Karpas-422 (cell line): ENCODE measurements at places on chromosomes 5 and 9. TPM values are rescaled to one million over a fixed set of nuclear protein-coding genes. Genes with fewer than 3 reads are reported as not detected.

Gene ZDHHC11B
- 0.34 and 1.5 TPM in 2 replicates for total RNA-seq

Gene WNT8A
- total RNA-seq, result not detected in 2 replicates

Gene GRIA1
- not detected in 2 replicates for total RNA-seq

Gene TLE1
- total RNA-seq, result not detected in 2 replicates

Gene JAKMIP2
- total RNA-seq, result 39.5 and 58.7 TPM in 2 replicates

Gene RMI1
- 5.3 and 14.9 TPM in 2 replicates for total RNA-seq

Gene FBP1
- not detected in 2 replicates for total RNA-seq

Gene ARL14EPL
- not detected in 2 replicates for total RNA-seq

- H3K4me3 ChIP-seq, result no peak overlapping the region
- no peaks in the 10 kb centered on the region for H3K27me3 ChIP-seq
- H3K27ac ChIP-seq, result no peak overlapping the region
These were observed 21.5 kb upstream of the PRDM12 start for GRCh38 chr9:130642926-130643325.

- H3K4me1 ChIP-seq, result no peaks in the 10 kb centered on the region
- no peak overlapping the region for H3K27ac ChIP-seq
- DNase-seq, result no peak
- H3K4me3 ChIP-seq, result no peak overlapping the region
- H3K27me3 ChIP-seq, result no peaks in the 10 kb centered on the region
These were observed 330.6 kb upstream of the MEF2C start for GRCh38 chr5:89213573-89213972.

GRCh38 chr9:128656416-128657343 is at the start of gene DYNC2I2:
TSS of gene DYNC2I2 (minus strand) at chr9:128656847. CDS start at chr9:128656726, 121 bp downstream.
- H3K27me3 ChIP-seq, result no peaks in the 10 kb centered on the region
- H3K36me3 ChIP-seq, result no peaks in the 10 kb centered on the region
- H3K27ac ChIP-seq, result peak within 1 kb of the TSS; percentile 88
- H3K4me1 ChIP-seq, result peaks cover 13% of the 10 kb centered on the region

- no peaks in the 10 kb centered on the region for H3K36me3 ChIP-seq
- H3K4me3 ChIP-seq, result no peak overlapping the region
- peaks cover 31% of the 10 kb centered on the region for H3K4me1 ChIP-seq
- H3K27me3 ChIP-seq, result no peaks in the 10 kb centered on the region
- H3K27ac ChIP-seq, result 0 out of 2 replicates have a peak overlapping the region, but pooled peaks have one; percentile 11
These were observed 2.6 kb downstream of the PTPA start for GRCh38 chr9:129113645-129114304.

DNA sequence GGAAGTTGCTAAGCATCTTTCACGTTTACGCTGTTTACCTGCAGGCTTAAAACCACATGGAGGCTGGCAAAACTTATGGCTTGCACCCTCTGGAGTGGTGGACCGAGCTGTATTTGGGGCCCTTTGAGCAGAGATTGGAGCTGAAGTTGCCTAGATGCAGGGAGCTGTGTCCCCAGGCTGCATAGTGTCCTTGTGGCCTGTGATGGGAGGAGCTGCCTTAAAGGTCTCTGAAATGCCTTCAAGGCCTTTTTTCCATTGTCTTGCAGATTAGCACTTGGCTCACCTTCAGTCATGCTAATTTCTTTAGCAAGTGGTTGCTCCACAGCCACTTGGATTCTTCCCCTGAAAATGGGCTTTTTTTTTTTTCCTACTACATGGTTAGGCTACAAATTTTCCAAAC is 81.5 kb upstream of the CHD1 start:
- no peaks in the 10 kb centered on the region for H3K36me3 ChIP-seq
- H3K4me3 ChIP-seq, result no peak overlapping the region
- no peaks in the 10 kb centered on the region for H3K27me3 ChIP-seq
- no peak overlapping the region for H3K27ac ChIP-seq
- DNase-seq, result no peak

- peak overlapping the region; percentile 49; the same call in 1 of the 2 replicates for H3K4me3 ChIP-seq
- peak; percentile 76 for DNase-seq
- H3K4me1 ChIP-seq, result peaks cover 13% of the 10 kb centered on the region
- no peaks in the 10 kb centered on the region for H3K27me3 ChIP-seq
- H3K27ac ChIP-seq, result no peak overlapping the region
These were observed 19.5 kb upstream of the GOLPH3 start for GRCh38 chr5:32193591-32193990.

GRCh38 chr9:68705531-68706362 is 707 bp downstream of the PIP5K1B start:
- H3K4me3 ChIP-seq, result peak overlapping the region; percentile 75
- no peak overlapping the region for H3K27ac ChIP-seq
- H3K4me1 ChIP-seq, result peaks cover 19% of the 10 kb centered on the region
- H3K27me3 ChIP-seq, result no peaks in the 10 kb centered on the region; the same call in 1 of the 2 replicates

DNA sequence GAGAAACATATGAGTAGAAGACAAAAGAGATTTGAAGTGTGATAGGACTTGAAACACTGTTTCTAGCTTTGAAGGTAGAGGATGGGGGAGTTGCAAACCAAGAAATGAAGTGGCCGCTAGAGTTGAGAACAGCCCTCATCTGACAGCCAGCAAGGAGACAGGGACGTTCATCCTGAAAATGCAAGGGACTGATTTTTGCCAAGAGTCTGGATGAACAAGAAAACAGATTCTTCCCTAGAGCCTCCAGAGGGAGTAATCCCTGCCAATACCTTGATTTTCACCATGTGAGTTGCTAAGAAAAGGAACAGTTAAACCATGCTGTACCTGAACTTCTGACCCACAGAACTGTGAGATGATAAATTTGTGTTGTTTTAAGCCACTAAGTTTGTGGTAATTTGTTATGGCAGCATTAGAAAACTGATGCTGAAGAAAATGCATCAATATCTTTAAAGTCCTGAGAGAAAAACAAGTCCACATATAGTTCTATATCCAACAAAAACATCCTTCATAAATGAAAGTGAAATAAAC is 154.0 kb upstream of the ADAMTSL1 start:
- H3K4me3 ChIP-seq, result no peak overlapping the region
- no peaks in the 10 kb centered on the region for H3K27me3 ChIP-seq
- DNase-seq, result no peak
- H3K36me3 ChIP-seq, result no peaks in the 10 kb centered on the region

GRCh38 chr5:123012321-123012720 is 24.2 kb downstream of the PPIC start:
- no peaks in the 10 kb centered on the region for H3K4me1 ChIP-seq
- H3K27me3 ChIP-seq, result no peaks in the 10 kb centered on the region; the same call in 1 of the 2 replicates
- H3K36me3 ChIP-seq, result no peaks in the 10 kb centered on the region
- no peak overlapping the region for H3K27ac ChIP-seq

DNA sequence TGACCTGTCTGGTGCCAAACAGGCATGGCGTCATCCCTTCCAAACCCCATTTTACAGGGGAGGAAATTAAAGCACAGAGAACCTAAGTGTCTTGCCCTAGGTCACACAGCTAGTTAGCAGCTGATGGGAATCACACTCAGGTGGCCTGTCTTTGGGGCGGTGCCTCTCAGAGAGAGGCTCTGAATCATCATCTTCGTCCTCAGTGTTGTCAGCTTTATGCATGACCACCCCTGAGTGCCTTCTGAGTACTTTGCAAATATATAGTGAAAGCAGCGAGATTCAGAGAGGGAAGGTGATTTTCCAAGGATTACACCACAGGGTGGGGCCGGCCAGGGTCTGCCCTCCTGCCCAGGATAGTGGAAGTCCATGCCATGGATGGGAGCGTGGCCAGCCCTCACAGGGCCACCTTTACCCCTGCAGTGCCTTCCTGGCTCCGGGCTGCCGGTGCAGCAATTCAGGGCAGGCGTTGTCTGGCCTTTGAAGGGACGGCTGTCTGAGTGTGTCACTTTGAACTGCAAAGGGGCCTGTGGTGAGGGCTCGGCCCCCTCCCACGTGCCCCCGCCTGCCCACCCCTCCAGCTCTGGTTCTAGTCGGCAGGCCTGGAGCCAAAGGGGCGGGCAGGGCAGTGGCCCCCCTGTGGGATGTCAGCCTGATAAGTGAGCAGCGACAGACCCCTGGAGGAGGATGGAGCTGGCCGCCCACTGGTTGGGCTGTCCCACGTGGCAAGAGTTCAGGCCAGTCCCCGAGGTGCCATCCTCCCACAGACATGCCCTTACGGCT is 16.9 kb downstream of the LMX1B start:
- peak; percentile 42 for DNase-seq
- H3K27me3 ChIP-seq, result no peaks in the 10 kb centered on the region
- no peak overlapping the region for H3K4me3 ChIP-seq
- no peak overlapping the region for H3K27ac ChIP-seq

DNA sequence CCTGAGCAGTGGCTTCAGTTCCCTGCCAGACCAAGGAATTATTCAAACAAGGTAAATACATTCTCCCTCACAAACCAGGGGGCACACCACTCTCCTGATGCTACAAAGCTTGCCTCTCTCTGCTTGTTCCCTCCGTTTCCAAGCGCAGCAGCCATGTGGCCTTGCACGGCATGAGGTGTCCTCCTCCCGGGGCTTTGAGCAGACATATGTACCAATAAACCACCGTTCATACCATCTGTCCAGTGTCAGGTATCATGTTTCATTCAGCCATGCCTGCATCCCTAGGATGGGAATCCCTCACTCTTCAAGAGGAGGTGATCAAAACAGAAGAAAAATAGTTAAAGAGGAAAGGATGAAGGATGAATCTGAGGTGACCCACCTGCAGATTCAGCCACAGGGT is 282.7 kb downstream of the ENC1 start:
- H3K4me1 ChIP-seq, result no peaks in the 10 kb centered on the region
- no peak overlapping the region for H3K27ac ChIP-seq
- H3K27me3 ChIP-seq, result no peaks in the 10 kb centered on the region
- DNase-seq, result no peak
- H3K36me3 ChIP-seq, result no peaks in the 10 kb centered on the region

DNA sequence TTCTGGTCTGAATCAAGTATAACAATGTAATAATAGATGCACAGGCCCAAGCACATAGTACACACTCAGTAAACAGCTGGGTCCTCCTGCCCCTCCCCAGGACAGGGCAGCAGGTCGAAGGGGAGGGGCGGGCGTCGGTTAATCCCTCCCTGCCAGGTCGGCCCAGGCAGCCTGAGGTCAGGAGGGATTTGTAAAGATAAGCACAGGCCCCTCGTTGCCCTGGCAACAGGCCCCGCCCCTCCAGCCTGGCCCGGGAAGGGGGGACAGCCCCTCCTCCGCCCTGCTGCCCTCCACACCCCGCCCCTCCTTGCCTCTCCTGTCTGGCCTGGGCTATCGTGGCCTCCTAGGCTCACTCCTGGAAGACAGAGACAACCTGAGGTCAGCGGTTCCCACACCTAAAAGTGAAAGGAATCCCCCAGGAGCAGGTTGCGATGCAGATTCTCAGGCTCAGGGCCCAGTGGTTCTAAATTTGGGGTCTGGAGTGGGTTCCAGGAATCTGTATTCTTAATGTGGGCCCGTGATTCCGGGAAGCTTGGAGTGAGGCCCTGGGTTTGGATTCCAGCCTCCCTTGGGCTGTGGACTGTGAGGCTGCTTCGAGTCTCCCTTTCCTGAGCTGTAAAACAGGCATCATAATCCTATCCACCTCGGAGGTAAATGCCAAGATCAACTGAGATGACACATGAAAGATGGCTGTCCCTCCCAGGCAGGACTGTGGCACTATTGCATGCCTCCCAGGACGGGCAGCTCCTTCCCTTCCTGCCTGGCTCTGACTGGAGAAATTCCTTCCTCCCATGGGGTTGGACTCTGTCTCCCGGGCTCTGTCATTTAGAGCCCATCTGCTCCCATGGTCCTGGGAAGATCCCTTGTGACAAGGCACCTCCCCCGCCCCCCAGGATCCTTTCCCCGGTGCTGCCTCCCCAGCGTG is 4.4 kb downstream of the CRB2 start:
- no peak overlapping the region for H3K27ac ChIP-seq
- H3K4me3 ChIP-seq, result no peak overlapping the region
- peaks cover 13% of the 10 kb centered on the region for H3K4me1 ChIP-seq
- DNase-seq, result peak; percentile 84
- H3K36me3 ChIP-seq, result no peaks in the 10 kb centered on the region
- H3K27me3 ChIP-seq, result no peaks in the 10 kb centered on the region

GRCh38 chr5:125746917-125747316 is 676.3 kb upstream of the GRAMD2B start:
- H3K27me3 ChIP-seq, result no peaks in the 10 kb centered on the region
- DNase-seq, result no peak
- H3K4me1 ChIP-seq, result no peaks in the 10 kb centered on the region
- no peak overlapping the region for H3K27ac ChIP-seq
- no peaks in the 10 kb centered on the region for H3K36me3 ChIP-seq

GRCh38 chr9:121947775-121948174 is 145.3 kb downstream of the TTLL11 start:
- no peak for DNase-seq
- H3K27ac ChIP-seq, result peak overlapping the region; percentile 100; the same call in 1 of the 2 replicates
- H3K4me3 ChIP-seq, result no peak overlapping the region
- no peaks in the 10 kb centered on the region for H3K27me3 ChIP-seq
- no peaks in the 10 kb centered on the region for H3K36me3 ChIP-seq

DNA sequence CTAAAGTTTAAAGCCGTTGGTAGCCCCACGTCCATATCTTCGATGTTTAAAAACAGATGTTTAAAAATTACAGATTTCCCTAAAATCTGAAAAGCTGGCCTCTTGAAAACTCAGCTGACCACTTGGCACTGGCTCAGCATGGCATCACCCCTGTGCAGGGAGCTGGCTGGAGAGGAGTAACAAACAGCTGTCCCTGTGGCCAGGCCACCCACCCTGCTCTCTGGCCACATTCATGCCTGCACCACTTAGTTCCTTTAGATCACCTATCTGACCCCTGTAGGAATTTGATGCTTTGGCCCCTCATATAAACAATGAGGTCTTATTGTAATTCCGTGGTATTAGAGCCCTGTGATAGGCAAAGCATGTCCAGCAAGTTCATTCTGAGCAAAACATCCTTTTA is 107.5 kb downstream of the FRMD3 start:
- H3K27ac ChIP-seq, result no peak overlapping the region
- H3K36me3 ChIP-seq, result no peaks in the 10 kb centered on the region
- H3K4me3 ChIP-seq, result no peak overlapping the region
- H3K27me3 ChIP-seq, result no peaks in the 10 kb centered on the region
- H3K4me1 ChIP-seq, result no peaks in the 10 kb centered on the region

DNA sequence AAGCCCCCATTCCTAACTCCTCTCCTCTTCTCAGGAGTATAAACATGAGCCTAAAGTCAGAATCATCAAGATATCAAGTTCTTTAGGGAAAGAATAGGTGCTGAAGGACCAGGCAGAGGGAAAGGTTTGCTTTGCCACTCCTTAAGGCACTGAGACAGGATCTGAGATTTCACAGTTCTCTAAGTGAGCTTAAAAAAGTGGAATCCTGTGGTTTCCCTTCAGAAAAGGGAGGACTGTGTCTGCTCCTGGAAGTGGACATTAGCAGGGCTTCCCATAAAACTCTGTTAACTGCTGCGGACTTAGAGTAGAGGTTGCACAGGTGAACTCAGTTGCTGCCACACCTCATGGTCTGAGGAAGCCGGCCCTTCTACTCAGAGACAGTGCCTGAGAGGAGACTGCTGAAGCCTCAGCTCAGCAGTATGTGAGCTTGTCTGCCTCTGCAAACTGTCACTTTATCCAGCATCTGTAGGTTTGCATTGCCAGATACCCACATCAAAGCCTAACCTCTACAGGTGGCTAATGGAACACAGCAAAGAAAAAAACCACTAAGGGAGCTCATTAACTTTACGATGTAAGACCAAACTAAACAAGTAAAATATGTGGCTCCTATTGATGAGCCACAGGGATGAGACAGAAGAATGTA is 42.9 kb downstream of the RIC1 start:
- H3K27me3 ChIP-seq, result no peaks in the 10 kb centered on the region
- H3K36me3 ChIP-seq, result peaks cover 16% of the 10 kb centered on the region
- DNase-seq, result no peak
- no peak overlapping the region for H3K4me3 ChIP-seq
- no peaks in the 10 kb centered on the region for H3K4me1 ChIP-seq

GRCh38 chr5:2353871-2354440 is 397.5 kb downstream of the IRX2 start:
- H3K4me1 ChIP-seq, result no peaks in the 10 kb centered on the region
- no peak for DNase-seq
- no peak overlapping the region for H3K4me3 ChIP-seq
- no peak overlapping the region for H3K27ac ChIP-seq
- H3K36me3 ChIP-seq, result no peaks in the 10 kb centered on the region
- no peaks in the 10 kb centered on the region for H3K27me3 ChIP-seq

GRCh38 chr5:3325972-3326840 is 269.4 kb upstream of the IRX1 start:
- no peak overlapping the region for H3K27ac ChIP-seq
- H3K4me3 ChIP-seq, result no peak overlapping the region
- no peak for DNase-seq
- H3K36me3 ChIP-seq, result no peaks in the 10 kb centered on the region
